H4 (cell line): ENCODE measurements at places on chromosomes 12 and 14. TPM values are rescaled to one million over a fixed set of nuclear protein-coding genes. Genes with fewer than 3 reads are reported as not detected.

DNA sequence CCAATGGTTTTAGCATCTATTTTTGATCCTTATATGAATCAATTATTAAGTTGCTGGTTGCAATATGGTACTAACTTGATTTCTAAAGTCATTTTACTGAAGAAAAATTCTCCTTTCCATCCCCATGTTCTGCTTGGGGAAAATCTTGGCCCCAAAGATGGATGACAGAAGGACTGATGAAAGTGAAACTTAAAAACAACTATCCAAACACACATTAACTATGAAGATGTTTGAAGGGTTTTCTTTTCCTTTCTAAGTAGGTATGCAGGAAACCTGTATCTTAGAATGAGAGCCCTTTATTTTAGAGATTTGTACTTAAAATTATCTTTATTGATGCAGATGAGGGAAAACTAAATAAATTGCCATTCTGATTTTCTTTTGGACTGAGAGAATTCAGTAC, 5.9 kb downstream of the C12orf71 start:
- no peak for DNase-seq

DNA sequence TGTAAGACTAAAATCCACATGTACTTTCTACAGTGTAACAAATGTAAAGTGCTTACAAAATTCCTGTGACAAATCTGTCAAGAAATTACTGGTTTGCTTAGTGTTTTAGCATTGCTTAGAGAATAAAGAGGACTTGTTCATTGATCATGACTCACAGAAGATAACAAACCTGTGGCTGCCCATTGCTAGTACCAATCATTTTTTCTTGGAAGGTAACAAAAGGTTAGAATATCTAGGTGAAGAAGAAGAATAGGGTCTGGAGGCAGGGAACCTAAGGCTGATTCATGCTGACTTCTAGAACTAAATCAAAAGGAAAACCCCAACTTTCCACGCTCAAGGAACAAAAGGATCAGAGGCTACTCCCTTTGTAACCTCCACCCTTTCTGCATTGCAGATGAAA, 232.7 kb upstream of the ABCD2 start:
- DNase-seq: no peak

DNA sequence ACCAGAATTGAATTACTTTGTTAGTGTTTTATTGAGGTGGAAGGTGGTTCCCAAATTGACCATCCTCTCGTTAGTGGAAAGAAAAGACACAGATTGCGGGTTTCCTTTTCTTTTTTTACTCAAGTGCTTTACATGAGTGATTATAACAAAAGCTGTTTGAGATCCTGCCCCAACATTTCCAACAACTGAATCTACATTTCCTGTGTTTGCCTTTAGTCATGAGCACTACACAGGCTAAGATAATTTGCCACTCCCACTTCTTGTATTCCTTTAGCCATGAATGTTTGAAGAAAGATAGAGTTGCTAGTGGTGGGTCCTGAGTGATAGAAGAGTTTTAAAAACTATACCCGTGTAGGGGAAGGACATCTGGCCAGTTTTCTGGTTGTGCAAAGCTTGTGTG, 16.0 kb downstream of the RERGL start:
- DNase-seq: no peak

DNA sequence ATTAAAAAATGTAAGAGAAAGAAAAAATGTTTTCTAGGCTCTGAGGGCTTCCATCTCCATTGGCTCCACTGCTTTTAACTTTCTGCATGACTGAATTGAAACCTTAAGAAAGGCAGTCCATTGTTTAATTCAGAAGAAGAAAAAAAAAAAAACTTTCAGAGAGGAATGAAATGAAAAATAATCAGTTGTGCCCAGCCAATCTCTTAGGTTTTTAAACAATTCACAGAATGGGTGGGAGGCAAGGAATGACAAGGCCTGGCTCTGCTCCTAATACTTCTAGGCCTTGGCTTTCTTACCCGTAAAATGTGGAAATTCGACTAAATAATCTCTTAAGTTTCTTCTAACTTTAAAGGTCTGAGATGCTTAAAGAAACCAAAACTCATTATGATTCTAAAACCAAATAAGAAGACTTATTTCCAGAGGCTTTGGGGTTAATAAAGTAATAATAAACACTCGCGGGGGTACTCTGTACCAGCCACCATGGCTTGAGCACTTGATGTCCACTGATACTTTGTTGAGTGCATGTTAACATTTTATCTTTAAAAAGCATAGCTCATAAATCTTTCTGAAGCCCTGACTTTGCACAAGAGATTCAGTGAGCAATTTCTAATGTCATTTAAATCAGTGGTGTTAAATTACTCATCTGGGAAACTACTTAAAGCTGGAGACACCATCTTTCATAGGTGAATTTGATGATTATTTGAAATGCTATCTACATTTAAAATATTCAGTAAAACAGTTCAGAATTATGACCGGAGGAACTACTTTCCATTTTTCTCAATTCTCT, 49.6 kb downstream of the STON2 start:
- no peak for DNase-seq

- DNase-seq: no peak
Measured at GRCh38 chr12:58424735-58425392, 483.5 kb downstream of the ATP23 start.

GRCh38 chr12:113896841-113897240, 69.3 kb downstream of the RBM19 start:
- no peak for DNase-seq

The SAMD15 gene
- total RNA-seq: 2.1 and 3.6 TPM in 2 replicates

The PZP gene
- total RNA-seq: not detected in 2 replicates

The TRIP11 gene
- total RNA-seq: 18.1 and 21.3 TPM in 2 replicates

The CIPC gene
- total RNA-seq: 13.6 and 22.9 TPM in 2 replicates

The REP15 gene
- total RNA-seq: 0.25 TPM in 1 of 2 replicates, not detected in the other

The TESPA1 gene
- total RNA-seq: 1.8 and 11.7 TPM in 2 replicates
